T follicular helper cell (primary cell): ENCODE measurements at places on chromosomes 3 and 15.
A peak's percentile ranks its signal among the peaks of the same experiment; 100 is the strongest.

DNA sequence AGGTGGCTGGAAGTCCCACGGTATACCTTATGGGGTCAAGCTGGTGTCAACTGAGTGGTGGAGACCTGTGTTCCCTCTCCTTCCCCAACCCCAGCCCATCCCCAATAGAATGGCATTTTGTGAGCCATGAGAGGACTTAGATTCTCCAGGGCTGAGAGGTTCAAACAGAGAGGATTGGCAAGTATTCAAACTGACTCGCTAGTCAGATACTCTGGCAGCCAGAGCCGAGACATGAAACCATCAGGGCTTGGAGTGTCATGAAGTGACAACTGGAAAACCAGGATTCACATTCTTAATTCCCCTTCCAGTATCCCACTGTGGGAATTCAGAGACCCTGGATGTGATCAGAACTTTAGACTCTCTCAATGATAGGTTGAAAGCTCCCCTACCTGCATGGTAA is 159.4 kb upstream of the SNTN start:
- no peak for DNase-seq

GRCh38 chr3:124928333-124929202 is 6.0 kb downstream of the MUC13 start:
- peak; percentile 28 for DNase-seq

GRCh38 chr15:71756599-71757352 is 53.6 kb upstream of the NR2E3 start:
- no peak for DNase-seq

GRCh38 chr15:81473177-81473576 is 99.2 kb upstream of the TMC3 start:
- DNase-seq, result no peak

GRCh38 chr3:177079684-177080083 is 117.6 kb downstream of the TBL1XR1 start:
- no peak for DNase-seq

GRCh38 chr15:31147456-31147855 is 45.9 kb upstream of the TRPM1 start:
- no peak for DNase-seq

DNA sequence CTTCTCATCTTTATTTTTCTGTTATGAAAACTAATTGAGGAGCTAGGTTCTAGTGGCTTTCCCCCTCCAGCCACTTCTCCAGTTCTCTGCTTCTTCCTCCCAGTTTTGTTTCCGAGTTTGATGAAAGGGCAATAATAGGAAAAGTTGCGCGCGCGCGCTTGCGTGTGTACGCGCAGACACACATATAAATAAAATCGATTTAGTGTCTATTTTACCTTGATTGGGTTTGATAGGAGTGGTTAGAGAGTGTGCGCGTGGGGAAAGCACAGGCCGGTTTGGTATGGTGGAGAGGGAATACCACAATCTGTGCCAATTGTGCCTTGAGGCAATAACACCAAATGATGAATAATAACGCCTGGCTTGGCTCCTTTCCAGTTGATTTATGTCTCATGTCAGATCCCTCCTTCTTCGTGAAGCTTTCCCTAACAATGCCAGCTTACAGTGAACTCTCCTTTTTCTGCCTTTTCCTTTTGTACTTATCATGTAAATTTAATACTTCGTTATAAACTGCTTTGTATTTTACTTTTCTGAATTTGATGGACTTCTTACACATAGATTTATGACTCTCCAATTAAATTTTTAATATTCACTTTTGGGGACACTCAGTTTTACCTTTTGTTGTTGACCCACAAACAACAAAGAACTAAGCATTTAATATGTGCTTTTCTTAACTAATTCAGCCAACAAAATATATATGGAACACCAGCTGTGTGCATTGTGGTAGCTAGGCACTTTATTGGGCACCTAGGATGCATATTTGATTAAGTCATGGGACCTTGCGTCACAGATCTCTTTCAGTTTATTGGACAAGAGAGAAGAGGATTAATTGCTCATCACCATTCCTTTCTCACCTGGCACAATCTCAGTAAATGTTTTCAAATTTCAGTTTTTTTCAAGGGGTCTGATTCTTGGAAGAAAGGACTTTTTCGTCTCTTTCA is 1.7 kb downstream of the TIPARP start:
- peak; percentile 24 for DNase-seq

GRCh38 chr3:8416965-8417364 is 84.7 kb upstream of the LMCD1 start:
- no peak for DNase-seq

GRCh38 chr3:149042789-149043386 is 43.4 kb downstream of the HLTF start:
- no peak for DNase-seq

DNA sequence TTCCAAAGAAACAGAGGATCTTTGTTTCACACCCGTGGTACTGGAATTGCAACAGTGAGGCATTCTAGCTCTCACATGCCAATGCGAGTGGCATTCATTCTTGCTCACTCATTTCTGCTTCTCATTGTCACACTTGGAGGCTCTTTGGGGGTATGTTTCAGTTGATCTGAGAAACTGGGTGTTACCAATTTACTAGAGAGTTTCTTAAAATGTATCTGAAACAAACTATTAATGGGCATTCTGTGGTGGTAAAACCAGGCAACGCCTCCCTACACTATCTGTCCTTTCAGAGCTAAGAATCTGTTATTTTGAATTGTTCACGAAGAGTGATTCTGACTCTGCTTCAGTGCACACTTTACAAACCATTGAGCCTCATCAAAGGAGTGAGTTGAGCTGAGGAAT is 140.6 kb upstream of the BHLHE40 start:
- DNase-seq, result no peak

GRCh38 chr3:34202975-34203374 is 404.5 kb downstream of the PDCD6IP start:
- DNase-seq, result no peak

DNA sequence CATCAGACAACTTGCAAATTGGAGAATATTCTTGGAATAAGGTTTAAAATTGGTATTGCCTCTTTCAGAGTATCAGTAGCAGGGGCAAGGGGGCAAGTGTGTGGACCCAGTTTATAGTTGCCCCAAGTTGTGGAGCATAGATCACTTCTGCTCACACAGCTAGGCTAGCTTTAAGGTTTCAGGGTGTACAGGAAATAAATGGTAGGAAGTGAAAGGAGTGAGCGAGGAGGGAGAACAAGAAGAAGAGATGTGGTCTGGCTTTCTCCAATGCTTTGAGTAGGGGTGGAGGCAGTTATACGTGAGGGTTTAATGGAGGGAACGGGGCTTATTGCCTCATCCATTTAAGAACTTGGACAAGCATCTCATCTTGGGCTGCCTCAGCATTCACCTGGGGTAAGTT is 290.0 kb upstream of the CFAP20DC start:
- no peak for DNase-seq

- no peak for DNase-seq
Observed at GRCh38 chr3:122100591-122101463, 45.7 kb downstream of the CD86 start.

- DNase-seq, result no peak
Observed at GRCh38 chr3:151789853-151790463, 24.0 kb upstream of the AADAC start.

- no peak for DNase-seq
Observed at GRCh38 chr3:3578718-3579117, 220.5 kb upstream of the LRRN1 start.

GRCh38 chr3:37863949-37864822 is 2.5 kb downstream of the CTDSPL start:
- DNase-seq, result no peak

DNA sequence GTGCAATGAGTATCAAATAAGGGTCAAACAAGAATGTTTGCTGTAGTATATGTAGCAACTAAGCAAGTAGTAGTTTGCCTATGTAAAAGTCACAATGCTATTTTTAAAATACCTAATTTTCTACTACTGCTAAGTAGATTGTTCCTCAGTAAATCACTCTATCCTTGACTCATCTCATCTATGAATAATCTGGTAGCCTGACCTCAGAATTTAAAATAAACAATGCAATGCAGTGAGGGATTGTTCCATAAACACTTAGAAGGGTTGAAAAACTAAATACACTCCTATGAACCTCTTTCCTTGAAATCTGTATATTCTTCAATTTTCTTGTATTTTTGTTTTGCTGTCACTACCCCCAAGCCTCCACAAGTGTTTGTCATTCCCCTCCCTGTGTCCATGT is 253.3 kb downstream of the TBC1D5 start:
- no peak for DNase-seq
